ENCODE measurements at places on chromosomes 2 and 18.
A peak's percentile ranks its signal among the peaks of the same experiment; 100 is the strongest.

GRCh38 chr18:26511339-26512071, 36.8 kb downstream of the KCTD1 start:
- DNase-seq: peak; percentile 66

DNA sequence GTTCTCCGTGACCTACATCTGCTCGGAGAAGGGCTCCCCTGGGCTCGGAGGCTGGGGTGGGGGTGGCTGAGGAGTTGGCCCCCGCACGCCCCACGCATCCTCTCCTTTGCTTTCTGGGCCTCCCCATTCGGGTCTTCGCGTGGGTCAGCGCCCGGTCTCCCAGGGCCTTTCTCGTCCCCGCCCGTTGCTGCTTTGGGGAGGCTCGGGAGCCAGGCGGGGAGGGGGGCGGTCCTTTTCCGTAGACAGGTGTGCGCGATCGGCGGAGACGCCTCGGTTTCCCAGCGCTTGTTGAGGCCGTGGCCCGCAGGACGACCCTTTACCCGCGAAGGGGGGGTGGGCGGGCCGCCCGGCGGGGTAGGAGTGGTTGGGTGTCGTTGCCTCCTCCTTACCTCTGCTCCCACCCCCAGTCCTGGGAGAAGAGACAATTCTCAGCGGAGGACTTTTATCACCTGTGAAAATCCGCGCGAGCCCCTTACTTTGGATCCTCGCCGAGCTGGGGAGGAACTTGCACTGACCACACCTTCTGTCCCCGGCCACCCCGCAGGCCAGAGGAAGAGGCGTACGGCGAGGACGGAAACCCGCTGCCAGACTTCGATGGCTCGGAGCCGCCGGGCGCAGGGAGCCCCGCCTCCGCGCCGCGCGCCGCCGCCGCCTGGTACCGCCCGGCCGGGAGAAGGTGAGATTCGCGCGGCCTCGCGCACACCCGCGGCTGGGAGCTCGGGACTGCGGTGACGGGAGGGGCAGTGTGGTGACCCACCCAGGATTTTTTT, 2.6 kb downstream of the ADCYAP1 start:
- peak; percentile 63 for DNase-seq

DNA sequence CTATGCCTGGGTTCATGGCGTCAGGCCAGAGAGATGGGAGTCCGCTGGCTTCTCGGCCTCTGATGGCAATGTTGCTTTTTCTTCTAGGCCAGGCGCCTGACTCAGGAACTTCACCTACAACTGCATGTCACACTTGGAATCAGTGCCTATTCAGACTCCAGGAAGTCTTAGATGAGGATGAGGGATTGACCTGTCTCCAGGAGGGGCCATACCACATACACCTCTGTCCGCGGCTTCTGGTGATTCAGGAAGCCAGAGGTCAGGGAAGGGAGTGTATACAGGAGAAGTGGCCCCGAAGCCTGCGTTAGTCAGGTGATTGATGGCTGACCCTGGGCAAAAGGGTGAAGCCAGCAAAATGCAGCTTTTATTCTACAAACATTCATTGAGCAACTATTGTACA, 109.1 kb upstream of the RMDN2 start:
- DNase-seq: no peak

DNA sequence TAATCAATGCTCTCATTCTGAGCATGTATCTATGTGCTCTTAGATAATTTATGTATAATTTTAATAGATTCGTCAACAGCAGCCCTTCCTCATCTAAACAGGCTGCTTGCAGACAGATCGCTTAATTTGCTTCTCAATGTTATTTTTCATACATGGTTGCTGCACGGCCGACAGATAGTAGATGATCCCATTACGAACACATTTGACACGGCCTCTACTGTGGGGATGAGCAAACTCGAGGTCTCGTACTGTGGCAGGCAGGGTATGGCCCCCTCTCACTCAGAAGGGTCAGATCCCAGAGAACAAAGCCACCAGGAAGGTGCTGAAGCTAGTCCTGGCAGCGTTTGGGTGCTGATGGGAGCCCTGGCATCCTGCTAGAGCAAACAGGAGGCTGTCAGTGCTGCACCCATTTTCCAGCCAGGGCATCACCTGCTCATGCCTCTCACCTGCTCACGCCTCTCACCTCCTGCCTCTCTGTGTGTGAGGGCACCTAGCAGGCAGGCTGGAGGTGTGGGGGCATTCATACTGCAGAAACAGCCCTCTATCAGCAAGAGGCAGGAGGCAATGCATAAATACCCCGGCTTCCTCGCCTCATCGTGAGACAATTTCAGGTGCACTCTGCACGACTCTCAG, 80.0 kb downstream of the KLHL29 start:
- no peak for DNase-seq

GRCh38 chr2:9313443-9313842, 106.8 kb downstream of the ASAP2 start:
- no peak for DNase-seq

DNA sequence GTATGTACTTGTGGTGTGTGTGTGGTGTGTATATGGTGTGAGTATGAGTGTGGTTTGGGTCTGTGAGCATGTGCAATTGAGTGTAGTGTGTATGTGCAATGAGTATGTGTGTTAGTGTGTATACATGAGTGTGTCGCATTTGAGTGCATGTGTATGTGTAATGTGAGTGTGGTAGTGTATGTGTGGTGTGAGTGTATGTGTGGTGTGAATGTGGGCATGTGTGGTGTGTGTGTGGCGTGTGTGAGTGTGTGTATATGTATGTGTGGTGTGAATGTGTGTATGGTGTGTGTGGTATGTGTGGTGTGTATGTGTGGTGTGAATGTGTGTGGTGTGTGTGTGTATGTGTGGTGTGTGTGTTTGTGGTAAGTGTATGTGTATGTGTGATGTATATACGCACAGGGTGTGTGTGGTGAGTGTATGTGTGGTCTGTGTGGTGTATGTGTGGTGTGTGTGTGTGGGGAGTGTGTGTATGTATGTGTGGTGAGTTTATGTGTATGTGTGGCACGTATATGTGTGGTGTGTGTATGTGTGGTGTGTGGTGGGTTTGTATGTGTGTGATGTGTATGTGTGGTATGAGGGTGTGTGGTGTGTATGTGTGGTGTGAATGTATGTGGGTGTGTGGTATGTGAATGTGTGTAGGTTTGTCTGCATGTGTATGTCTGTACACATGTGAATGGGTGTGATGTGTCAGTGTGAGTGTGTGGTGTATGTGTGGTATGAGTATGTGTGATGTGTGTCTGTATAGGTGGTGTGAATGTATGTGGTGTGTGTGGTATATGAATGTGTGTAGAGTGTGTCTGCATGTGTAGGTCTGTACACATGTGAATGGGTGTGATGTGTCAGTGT, 123.4 kb downstream of the DOCK10 start:
- DNase-seq: no peak
